Osteoblast (primary cell): ENCODE measurements at places on chromosomes 1 and 21.
A peak's percentile ranks its signal among the peaks of the same experiment; 100 is the strongest.

DNA sequence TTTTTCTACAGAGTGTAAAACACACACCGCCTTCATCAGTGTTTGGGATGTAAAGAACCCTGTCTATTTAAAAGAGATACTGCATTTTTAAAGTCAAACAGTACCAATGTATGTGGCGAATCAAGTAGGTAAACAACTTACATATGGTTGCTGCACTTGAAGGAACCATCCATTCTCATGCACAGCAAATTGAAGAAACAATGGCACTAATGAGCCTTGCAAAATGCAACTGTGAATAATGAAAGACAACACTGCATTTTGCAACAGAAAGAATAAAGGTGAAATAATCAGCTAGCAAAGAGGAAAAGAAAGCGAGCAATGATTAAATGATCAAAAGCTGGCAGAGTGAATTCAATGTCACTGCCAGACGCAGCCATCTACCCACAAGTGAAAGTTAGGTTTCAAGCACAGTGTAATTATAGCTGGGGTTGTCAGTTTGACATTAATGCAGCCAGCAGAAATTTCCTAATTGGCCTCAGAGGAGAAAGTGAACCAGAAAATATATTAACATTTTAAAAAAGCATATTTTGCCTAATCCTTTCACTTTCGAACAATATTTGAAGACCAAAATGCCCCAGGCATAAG, 10.9 kb upstream of the BARHL2 start:
- no peak for DNase-seq

GRCh38 chr1:181986907-181987305, 74.6 kb downstream of the ZNF648 start:
- no peak for DNase-seq

DNA sequence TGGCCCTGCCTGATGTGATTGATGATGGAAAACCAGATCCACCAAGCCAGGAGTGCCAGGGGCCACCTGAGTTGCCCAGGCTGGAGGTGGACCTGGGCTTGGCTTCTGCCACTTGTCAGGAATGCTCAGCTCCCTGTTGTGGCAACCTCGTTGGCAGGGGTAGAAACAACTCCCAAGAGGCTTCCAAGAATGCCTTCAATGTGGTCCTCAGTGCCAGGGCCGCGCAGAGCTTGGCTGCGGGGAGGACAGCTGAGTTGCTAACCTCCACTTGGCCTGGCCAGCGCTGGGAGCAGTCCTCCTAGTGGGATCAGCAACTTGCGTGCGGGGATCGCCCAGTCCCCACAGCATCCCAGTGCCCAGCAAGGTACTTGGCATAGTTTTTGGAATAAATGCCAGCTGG, 9.0 kb downstream of the MYOM3 start:
- DNase-seq: peak; percentile 49

- no peak for DNase-seq
Observed at GRCh38 chr1:48495911-48496310, 23.9 kb upstream of the SPATA6 start.

DNA sequence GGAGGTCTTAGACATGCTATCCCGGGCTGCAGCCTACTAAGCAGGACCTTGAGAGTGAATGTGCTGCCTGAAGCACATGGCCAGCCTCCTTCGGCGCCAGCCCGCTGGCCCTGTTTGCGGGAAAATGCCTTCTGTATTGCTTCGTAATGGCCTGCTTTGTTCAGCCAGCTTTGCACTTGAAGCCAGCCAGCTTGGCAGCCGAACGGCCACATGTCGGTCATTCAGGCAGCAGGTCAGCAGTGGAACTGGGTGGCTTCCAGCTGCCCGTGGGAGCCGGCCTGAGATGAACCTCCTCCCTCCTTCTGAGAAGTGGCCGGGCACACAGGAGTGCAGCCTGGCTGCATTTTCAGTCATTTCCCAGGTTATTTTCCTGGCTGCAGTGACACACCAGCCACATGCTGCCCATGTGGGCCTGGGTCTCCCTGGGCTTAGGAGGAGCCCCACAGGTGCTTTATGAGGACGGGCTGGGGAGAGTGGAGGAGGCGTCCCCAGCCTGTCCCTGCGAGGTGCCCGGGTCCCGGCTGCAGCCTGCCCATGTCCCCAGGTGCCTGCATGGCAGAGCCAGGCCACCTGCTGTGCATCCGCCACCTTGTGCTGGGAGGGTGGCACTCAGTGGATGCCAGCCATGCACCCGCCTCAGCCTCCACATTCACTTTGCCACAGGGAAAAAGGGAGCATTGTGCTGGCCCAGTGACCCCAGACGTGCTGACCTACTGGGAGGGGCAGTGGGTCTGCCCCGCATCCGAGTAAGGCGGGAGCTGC, 103.5 kb downstream of the SIK1 start:
- DNase-seq: no peak

GRCh38 chr1:4083231-4084047, 183.4 kb upstream of the C1orf174 start:
- peak; percentile 80 for DNase-seq

DNA sequence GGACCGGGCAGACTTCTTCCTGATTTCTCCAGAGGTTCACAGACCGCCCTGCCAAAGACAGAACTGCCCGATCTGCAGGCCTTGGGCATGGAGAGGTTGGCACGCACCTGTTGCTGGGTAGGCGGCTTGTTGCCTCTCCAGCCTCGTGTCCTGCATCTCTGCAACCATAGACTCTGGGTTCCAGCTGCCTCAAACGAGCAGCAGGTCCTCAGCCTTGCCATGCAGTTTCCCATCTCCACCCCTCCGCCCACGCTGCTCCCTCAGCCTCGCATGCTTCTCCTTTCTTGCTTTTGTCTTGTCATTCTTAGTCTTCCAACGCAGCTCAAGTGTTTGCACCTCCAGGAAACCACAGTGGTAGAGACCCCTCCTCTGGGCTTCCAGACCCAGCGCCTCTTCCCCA, 126.2 kb downstream of the LACTBL1 start:
- DNase-seq: no peak

DNA sequence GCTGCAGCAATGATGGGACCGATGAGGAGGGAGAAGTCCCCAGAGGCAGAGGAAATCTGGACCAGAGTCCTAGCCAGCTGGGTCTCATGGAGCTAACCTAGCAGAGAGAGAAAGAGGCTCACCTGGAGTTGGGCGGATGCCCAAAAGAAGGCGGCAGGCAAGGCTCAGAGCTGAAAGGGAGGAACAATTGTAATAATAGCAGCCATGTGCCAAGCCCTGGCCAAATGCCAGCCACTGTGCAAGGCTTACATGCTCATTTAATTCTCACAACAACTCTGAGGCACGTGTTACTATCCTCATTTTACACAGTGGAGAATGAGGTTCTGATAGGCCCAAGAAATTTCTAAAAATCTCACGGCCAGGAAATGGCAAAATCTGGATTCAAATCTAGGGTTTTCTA, 50.0 kb upstream of the ZNF648 start:
- DNase-seq: no peak

DNA sequence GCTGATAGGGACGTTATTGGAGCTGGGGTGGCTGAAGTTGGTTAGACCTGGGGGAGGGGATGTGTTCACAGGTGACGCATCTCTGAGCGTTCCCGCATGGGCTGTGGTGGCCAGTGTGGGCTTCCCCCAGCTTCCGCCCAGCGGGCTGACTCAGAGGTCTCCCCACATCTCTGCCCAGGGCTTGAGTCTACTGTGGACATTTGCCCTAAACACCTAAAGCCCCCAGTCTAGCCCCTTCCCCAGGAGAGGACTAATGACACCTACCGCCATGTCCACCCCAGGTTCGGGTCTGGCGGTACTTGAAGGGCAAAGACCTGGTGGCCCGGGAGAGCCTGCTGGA, 2.0 kb downstream of the AGRN start:
- no peak for DNase-seq

DNA sequence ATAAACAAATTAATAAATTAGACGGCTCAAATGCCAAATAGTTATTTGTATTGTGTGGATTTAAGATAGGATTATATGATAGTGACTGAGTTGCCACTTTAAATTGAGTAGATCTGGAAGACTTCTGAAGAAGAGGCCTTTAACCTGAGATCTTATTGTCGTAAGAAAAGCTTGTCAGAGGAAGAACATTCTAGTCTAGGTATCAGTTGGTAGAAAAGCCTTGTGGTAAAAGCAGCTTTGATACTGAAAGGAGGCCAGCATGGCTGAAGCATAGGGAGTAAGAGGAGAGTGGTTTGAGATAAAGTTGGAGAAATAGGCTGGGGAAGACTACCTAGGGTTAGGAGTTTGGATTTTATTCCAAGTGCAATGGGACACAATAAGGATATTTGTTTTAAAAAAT, 29.1 kb downstream of the SLC30A7 start:
- DNase-seq: no peak

DNA sequence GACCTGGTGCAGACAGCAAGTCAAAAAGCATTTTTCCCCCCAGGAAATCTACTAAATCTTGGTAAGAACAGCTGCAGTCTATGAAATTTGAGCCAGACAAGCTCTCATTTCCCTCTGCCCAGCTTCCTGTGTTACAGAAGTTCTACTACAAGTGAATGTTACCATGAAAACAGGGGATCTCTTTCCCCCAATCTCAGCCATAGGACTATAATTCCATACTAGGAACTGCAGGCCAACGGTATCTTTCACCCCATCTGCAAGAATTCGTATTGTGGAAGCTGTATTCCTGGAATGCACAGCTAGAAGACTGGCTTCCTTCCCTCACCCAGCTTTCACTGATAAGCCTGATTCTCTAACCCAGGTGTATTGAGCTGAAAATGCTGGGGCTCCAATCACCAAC, 1655.4 kb downstream of the BRINP3 start:
- DNase-seq: no peak

- DNase-seq: peak; percentile 68
Observed at GRCh38 chr1:180503280-180503862, 994 bp upstream of the ACBD6 start.

DNA sequence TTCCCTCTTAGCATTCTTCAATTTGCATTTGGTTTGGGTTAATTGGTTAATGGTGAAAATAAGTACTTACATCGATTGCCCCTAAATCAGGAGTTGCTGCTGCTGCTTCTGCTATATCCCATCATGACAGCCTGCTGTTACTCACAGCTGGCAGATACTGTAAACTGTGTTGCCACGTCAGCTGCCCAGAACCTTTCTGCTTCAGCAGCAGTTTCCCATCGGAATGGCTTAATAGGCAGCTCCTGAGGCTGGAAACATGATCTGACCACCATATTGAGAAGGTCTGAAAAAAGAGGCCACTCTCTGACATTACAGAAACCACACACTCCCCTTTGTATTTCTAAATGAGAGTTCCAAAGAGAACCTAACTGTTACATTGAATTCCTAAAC, 14.3 kb upstream of the SEC16B start:
- peak; percentile 88 for DNase-seq

DNA sequence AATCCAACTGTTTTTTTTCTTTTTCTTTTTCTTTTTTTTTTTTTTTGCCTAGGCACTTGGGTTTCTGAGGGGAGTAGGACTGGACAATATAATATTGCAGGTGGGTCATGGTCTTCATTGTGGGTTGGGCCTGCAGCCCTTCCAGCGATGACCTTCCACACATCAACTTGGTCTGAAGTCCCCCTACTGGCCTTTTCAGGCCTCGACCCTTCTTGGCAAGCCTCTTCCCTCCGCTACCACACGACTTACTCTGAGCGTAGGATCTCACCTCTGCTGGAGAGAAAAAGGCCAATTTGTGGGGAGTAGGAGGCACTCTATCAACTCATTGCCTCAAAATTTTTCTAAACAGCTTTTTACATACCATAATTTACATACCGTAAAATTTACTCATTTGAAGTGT, 51.1 kb upstream of the GRIK3 start:
- no peak for DNase-seq

DNA sequence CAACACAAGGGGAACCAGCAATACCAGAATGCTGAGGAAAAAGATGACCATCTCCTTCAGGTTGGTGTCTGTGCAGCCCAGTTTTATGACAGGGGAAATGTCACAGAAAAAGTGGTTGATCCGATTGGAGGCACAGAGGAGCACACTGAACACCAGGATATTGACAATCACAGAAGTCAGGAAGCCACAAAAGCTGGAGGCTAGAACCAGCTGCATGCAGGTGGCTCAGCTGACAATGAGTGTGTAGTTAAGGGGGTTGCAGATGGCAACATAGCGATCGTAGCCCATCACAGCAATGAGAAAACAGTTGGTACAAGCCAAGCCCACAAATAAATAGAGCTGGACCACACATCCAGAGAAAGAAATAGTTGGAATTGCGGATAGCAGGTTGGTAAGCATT, 16.3 kb upstream of the OR10K1 start:
- DNase-seq: no peak

DNA sequence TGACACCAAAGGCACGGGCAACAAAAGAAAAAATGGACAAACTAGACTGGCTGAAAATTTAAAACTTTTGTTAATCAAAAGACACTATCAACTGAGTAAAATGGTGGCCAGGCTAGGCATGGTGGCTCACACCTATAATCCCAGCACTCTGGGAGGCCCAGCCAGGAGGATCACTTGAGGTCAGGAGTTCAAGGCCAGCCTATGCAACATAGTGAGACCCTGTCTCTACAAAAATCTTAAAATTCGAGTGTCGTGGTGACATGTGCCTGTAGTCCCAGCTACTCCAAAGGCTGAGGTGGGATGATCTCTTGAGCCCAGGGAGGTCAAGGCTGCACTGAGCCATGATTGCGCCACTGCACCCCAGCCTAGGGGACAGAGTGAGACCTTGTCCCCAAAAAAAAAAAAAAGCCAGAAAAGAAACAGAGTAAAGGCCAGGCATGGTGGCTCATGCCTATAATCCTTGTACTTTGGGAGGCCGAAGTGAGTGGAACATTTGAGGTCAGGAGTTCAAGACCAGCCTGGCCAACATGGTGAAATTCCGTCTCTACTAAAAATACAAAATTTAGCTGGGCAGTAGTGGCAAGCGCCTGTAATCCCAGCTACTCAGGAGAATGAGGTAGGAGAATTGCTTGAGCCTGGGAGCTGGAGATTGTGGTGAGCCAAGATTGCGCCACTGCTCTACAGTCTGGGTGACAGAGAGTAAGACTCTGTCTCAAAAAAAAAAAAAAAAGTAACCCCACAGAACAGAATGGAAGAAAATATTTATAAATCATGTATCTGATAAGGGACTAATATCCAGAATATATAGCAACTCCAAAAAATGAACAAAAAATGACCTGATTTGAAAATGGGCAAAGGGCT, 8.0 kb downstream of the TUT4 start:
- no peak for DNase-seq

DNA sequence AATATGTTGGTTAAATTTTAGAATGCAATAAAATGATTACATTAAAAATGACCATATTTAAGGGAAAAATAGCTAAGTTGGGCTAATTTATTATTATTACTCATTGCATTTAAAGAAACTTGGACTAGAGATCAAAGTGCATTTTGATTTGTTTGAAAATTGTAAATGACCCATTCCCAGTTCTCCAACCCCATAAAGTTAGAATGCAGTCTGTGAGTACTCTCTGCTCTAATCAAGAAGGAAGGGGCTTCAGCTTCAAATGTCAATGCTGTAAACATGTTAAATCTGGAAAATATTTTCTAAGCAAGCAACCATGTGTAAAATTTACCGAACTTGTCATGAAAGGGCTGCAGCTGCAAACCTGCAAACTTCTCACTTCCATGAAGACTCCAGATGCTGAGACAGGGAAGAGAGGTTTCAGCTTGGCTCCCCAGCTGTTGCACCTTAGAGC, 232.7 kb downstream of the TTLL7 start:
- DNase-seq: no peak

GRCh38 chr1:58434607-58435006, 111.9 kb downstream of the OMA1 start:
- no peak for DNase-seq
